ENCODE measurements at places on chromosomes 16 and 17. TPM values are rescaled to one million over a fixed set of nuclear protein-coding genes. Genes with fewer than 3 reads are reported as not detected.

The SCIMP gene
- not detected for total RNA-seq

The SNTB2 gene
- 21.7 TPM for total RNA-seq

The ARHGAP44 gene
- 1.1 TPM for total RNA-seq

The CORO6 gene
- 1.0 TPM for total RNA-seq

The MPP3 gene
- total RNA-seq: 4.8 TPM

The KRTAP16-1 gene
- not detected for total RNA-seq

The NDE1 gene
- total RNA-seq: 34.5 TPM

The GAA gene
- 180 TPM for total RNA-seq

The SCPEP1 gene
- total RNA-seq: 52.0 TPM

The CCL7 gene
- 2.4 TPM for total RNA-seq

The VWA3A gene
- not detected for total RNA-seq

The ALOX12 gene
- total RNA-seq: not detected

The JUP gene
- total RNA-seq: 240 TPM

The TMEM220 gene
- 1.4 TPM for total RNA-seq

The TBC1D3 gene
- not detected for total RNA-seq

The ANKS3 gene
- total RNA-seq: 9.6 TPM

The KRT13 gene
- total RNA-seq: not detected

The APOBR gene
- total RNA-seq: not detected

The C1QBP gene
- 189 TPM for total RNA-seq

The APOH gene
- not detected for total RNA-seq

The FOXL1 gene
- 38.7 TPM for total RNA-seq

The MT1F gene
- total RNA-seq: 1.3 TPM

The FZD2 gene
- total RNA-seq: 32.3 TPM

The PPP1R27 gene
- not detected for total RNA-seq

The EVI2A gene
- 0.16 TPM for total RNA-seq

The KRT17 gene
- 11.0 TPM for total RNA-seq

The CHRNE gene
- total RNA-seq: 0.39 TPM

The AGRP gene
- not detected for total RNA-seq

The FSCN2 gene
- 1.1 TPM for total RNA-seq

The PLCG2 gene
- 1.3 TPM for total RNA-seq

The MMP2 gene
- total RNA-seq: 403 TPM

The PYDC1 gene
- not detected for total RNA-seq

The SLC6A2 gene
- not detected for total RNA-seq
